Left lung (tissue), 14 donors: ENCODE measurements at places on chromosomes 6 and 20. TPM values are rescaled to one million over a fixed set of nuclear protein-coding genes. Genes with fewer than 3 reads are reported as not detected.

Gene PKIB
- 2.2 TPM for total RNA-seq

Gene ANKRD66
- total RNA-seq: 2.4 TPM

Gene PLEKHG1
- 16.7 TPM for total RNA-seq

Gene CDH26
- total RNA-seq: 7.3 TPM

Gene C6orf141
- 7.0 TPM for total RNA-seq

Gene NXT1
- total RNA-seq: 19.4 TPM
